ENCODE measurements at places on chromosomes 12 and 14. TPM values are rescaled to one million over a fixed set of nuclear protein-coding genes. Genes with fewer than 3 reads are reported as not detected.
A peak's percentile ranks its signal among the peaks of the same experiment; 100 is the strongest.

DNA sequence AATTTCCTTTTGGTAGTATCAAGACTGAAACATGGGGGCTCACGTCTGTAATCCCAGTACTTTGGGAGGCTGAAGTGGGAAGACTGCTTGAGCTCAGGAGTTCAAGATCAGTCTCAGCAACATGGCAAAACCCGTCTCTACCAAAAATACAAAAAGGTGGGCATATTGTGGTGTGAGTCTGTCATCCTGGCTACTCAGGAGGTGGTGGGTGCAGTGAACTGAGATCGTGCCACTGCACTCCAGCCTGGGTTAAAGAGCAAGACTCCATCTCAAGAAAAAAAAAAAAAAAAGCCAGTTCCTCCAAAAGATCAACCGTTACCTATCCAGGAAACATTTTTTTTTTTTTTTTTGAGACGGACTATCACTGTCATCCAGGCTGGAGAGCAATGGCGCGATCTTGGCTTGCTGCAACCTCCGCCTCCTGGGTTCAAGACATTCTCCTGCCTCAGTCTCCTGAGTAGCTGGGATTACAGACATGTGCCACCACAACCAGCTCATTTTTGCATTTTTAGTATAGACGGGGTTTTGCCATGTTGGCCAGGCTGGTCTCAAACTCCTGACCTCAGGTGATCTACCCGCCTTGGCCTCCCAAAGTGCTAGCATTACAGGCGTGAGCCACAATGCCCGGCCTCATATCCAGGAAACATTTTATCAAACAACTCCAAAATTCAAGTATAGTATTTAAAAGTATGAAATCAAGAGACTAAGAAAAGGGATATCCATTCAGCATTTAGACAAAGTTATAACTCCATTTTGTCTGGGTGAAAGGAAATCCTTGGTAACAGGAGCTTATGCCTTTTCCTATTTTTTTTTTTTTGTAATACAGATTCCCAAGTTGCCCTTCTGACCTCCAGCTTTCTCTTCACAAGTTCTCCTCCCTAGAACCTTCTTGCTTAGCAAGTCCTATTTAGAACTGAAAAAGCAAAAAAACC lies 3.4 kb downstream of the ACIN1 start:
- no peak for DNase-seq

- DNase-seq: no peak
These were observed 48.1 kb downstream of the MSRB3 start for GRCh38 chr12:65326616-65327015.

- DNase-seq: no peak
These were observed 25.7 kb downstream of the KCTD10 start for GRCh38 chr12:109451400-109451799.

- DNase-seq: no peak
These were observed 33.6 kb upstream of the HIGD1C start for GRCh38 chr12:50918584-50919316.

DNA sequence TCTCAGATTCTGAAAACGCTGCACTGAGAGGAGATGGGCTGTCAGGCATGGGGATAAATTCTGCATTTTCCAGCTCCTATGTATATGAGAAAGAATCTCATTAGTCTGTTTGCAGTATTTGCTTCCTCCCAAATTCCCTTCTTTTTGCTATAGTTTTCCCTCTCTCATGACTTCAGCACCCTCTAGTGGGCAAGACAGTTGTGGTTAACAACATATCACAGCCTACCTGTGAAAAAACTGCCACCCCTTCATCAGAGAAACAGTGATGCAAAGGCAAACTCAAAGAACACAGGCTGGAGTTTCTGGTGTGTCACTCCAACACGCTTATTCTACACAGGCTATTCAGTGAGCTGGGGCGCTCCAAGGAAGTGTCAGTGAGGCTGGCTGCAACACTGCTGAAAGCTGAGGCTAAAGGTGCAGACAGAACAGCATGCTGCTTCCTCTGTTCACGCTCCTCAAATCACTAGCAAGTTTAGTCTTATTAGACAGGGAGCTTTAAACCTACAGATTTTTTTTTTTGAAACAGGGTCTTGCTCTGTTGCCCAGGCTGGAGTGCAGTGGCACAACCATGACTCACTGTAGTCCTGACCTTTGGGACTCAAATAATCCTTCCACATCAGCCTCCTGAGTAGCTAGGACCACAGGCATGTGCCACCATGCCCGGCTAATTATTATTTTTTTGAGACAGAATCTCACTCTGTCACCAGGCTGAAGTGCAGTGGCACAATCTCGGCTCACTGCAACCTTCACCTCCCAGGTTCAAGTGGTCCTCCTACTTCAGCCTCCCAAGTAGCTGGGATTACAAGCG lies 19.3 kb downstream of the ZC2HC1C start:
- peak; percentile 66 for DNase-seq

GRCh38 chr14:94018308-94018707 lies 7.8 kb upstream of the OTUB2 start:
- DNase-seq: no peak

DNA sequence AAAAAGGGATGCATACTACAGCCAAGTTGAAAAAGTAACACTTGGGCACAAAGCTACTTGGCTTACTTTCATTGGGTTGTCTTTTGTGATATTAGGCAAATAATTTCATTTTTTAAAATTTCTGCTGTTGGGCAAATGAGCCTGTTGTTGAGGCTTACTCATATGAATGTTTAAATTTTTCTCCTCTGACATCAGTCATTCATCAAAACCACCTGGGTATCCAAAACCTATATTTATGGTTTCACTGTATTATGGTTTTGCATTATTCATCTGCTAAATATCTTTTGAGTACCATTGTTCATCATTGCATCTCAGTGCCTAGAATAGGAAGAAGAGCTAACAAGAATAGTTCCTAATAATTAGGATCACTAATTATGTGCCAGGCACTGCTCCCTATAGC lies 28.1 kb downstream of the DYRK2 start:
- DNase-seq: no peak

- no peak for DNase-seq
These were observed 30.1 kb upstream of the IGF1 start for GRCh38 chr12:102510463-102510862.

- no peak for DNase-seq
These were observed 108.7 kb upstream of the ETV6 start for GRCh38 chr12:11540615-11541310.

IFI27 gene
- total RNA-seq: not detected

WASHC4 gene
- total RNA-seq: 54.6 TPM

SMCO2 gene
- total RNA-seq: not detected

CYP46A1 gene
- total RNA-seq: 0.04 TPM

AKAP5 gene
- total RNA-seq: 1.1 TPM

CNTN1 gene
- 2.9 TPM for total RNA-seq

Measured in H7 (cell line).